ENCODE measurements at places on chromosomes 7 and 10. TPM values are rescaled to one million over a fixed set of nuclear protein-coding genes. Genes with fewer than 3 reads are reported as not detected.
A peak's percentile ranks its signal among the peaks of the same experiment; 100 is the strongest.

- H3K36me3 ChIP-seq = no peaks in the 10 kb centered on the region
- no peak overlapping the region for H3K4me3 ChIP-seq
- DNase-seq = no peak
- H3K4me1 ChIP-seq = peaks cover 4% of the 10 kb centered on the region
- H3K27ac ChIP-seq = no peak overlapping the region
Observed at GRCh38 chr10:112369495-112370423, 4.2 kb upstream of the ACSL5 start.

DNA sequence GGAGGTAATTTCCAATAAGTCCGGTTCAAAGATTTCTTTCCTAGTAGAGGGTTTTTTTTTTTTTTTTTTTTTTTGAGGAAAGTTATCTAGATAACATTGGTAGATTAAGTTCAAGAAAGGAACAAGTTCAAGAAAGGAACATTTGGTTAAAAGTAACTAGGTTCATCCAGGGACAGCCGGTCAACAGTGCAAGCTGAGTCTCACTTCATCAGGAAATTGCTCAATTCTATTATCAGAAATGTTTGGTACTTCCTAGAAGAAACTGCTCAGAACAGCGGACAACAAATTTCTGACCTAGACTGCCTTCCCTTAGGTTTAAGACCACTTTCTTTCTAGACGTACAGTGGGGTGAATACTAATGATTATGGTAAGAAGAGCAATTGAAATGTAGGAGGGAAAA is 3.7 kb upstream of the IL2RA start:
- H3K36me3 ChIP-seq = no peaks in the 10 kb centered on the region
- peak; percentile 12 for DNase-seq
- no peaks in the 10 kb centered on the region for H3K27me3 ChIP-seq

- H3K4me1 ChIP-seq = peaks cover 31% of the 10 kb centered on the region
- H3K27ac ChIP-seq = no peak overlapping the region
- H3K27me3 ChIP-seq = no peaks in the 10 kb centered on the region
- DNase-seq = no peak
- H3K4me3 ChIP-seq = peak overlapping the region; percentile 84
- peaks cover 11% of the 10 kb centered on the region for H3K36me3 ChIP-seq
Observed at GRCh38 chr7:27148031-27148755, 619 bp upstream of the HOXA6 start.

- H3K4me3 ChIP-seq = no peak overlapping the region
- H3K27me3 ChIP-seq = no peaks in the 10 kb centered on the region
- H3K27ac ChIP-seq = no peak overlapping the region
- H3K4me1 ChIP-seq = no peaks in the 10 kb centered on the region
Observed at GRCh38 chr10:126876456-126876855, 28.8 kb upstream of the DOCK1 start.

DNA sequence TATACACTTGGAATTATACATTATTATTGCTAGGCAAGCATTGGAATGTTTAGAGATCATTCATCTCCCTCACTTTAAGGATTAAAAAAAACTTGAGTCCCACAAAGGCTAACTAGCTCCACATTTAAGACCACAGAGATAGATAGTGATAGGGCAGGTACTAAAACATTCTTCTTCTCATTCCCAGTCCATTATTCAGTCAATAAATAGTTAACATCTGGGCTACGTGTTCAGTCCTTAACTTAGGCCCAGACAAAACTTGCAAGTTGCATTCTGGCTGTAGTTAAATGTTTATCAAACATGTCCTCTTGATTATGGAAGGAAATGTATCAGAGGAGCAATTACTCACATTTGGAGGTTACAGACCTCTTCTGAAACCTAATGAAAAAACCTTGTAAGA is 2.4 kb downstream of the GNG11 start:
- DNase-seq = no peak
- no peaks in the 10 kb centered on the region for H3K4me1 ChIP-seq
- H3K36me3 ChIP-seq = no peaks in the 10 kb centered on the region
- H3K27ac ChIP-seq = no peak overlapping the region
- no peaks in the 10 kb centered on the region for H3K27me3 ChIP-seq

DNA sequence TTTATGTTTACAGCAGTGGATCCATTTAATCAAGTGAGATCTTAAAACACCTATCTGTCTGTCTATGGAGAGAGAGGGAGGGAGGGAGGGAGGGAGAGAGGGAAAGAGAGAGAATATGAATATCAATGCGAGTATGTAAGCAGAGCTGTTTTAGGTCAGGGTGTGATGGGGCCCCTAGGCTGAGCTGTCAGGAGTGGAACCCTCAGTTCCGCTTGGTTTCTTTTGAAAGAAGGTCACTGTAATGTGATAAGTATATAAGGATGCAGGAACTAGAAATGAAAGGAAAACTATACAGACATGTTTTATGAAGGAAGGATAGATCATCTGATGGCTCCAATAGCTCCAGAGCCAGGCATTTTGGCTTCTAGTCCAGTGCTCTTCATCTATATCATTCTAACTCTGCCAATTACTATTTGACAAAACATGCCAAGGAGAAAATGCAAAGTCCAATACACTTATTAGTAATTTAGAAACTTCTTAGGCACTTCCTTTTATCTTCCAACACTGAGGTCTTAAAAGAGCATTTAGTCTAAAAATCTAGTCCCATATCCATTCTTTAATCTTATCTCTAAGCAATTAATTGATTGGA is 70.3 kb downstream of the NRCAM start:
- no peaks in the 10 kb centered on the region for H3K4me1 ChIP-seq
- H3K36me3 ChIP-seq = no peaks in the 10 kb centered on the region
- no peak overlapping the region for H3K4me3 ChIP-seq
- DNase-seq = no peak

The DIP2C gene
- total RNA-seq = 0.11 TPM

DNA sequence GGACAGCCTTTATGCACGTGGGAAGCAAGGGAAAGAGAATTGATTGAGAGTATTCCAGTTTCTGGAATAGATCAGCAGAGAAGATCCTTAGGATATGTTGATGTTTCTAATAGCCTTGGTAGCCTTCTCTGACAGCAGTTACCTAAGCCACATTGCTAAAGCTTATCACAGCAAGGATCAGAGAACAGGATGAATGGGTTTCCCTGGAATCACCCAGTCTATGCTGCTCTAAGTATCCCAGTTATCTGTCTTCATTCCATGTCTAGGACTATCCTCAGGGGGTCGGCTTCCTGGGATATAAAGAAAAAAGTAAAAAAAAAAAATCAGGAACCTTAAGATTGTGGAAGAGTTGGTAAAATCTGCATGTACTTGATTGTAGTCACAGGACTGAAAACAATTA is 352.0 kb upstream of the AKR1E2 start:
- no peak overlapping the region for H3K4me3 ChIP-seq
- no peak for DNase-seq
- H3K4me1 ChIP-seq = no peaks in the 10 kb centered on the region
- H3K27me3 ChIP-seq = no peaks in the 10 kb centered on the region
- no peak overlapping the region for H3K27ac ChIP-seq

The MAGI2 gene
- total RNA-seq = 0.93 TPM

- no peaks in the 10 kb centered on the region for H3K27me3 ChIP-seq
- H3K36me3 ChIP-seq = no peaks in the 10 kb centered on the region
- H3K4me1 ChIP-seq = no peaks in the 10 kb centered on the region
- no peak overlapping the region for H3K27ac ChIP-seq
- H3K4me3 ChIP-seq = no peak overlapping the region
- no peak for DNase-seq
Observed at GRCh38 chr10:123427165-123427786, 238.9 kb upstream of the GPR26 start.

DNA sequence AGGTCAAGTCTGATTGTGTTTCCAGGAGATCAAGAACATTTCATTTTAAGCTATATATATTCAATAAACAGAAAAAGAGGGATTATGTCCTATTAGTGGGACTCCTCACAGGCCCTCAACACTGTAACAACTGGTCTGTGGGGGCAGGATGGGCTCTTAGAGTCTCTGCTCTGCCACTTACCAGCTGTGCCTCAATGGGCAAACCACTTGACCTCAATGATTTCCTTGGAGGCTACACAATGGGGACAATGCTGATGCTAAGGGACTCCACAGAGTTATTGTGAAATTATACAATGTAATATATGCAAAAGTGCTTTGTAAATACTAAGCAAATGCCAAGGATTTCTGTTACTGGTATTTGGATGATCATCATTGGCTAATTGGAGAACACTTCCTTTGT is 33.2 kb upstream of the MXI1 start:
- no peaks in the 10 kb centered on the region for H3K4me1 ChIP-seq
- H3K36me3 ChIP-seq = no peaks in the 10 kb centered on the region
- H3K4me3 ChIP-seq = no peak overlapping the region
- no peaks in the 10 kb centered on the region for H3K27me3 ChIP-seq
- no peak overlapping the region for H3K27ac ChIP-seq
- DNase-seq = no peak

- DNase-seq = no peak
- no peaks in the 10 kb centered on the region for H3K27me3 ChIP-seq
- H3K27ac ChIP-seq = no peak overlapping the region
- H3K4me3 ChIP-seq = no peak overlapping the region
- no peaks in the 10 kb centered on the region for H3K4me1 ChIP-seq
Observed at GRCh38 chr7:137771273-137771672, 75.5 kb downstream of the DGKI start.

The NANOS1 gene
- 3.1 TPM for total RNA-seq

DNA sequence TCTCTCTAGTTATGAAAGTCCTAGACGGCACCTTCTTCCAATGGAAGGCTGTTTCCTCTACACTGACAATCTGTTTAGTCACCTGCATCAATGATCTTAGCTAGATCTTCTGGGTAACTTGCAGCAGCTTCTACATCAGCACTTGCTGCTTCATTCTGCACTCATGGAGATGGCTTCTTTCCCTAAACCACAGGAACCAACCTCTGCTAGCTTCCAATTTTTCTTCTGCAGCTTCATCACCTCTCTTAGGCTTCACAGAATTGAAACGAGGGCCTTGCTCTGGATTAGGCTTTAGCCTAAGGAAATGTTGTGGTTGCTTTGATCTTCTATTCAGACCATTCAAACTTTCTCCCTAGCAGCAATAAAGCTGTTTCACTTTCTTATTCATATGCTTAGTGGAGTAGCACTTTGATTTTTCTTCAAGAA is 24.6 kb downstream of the NAMPT start:
- no peak for DNase-seq
- no peaks in the 10 kb centered on the region for H3K27me3 ChIP-seq
- H3K4me1 ChIP-seq = no peaks in the 10 kb centered on the region
- H3K27ac ChIP-seq = no peak overlapping the region
- H3K36me3 ChIP-seq = peaks cover 65% of the 10 kb centered on the region

The STOX1 gene
- total RNA-seq = 19.8 TPM

GRCh38 chr7:79386688-79387422 is 66.6 kb downstream of the MAGI2 start:
- no peak overlapping the region for H3K27ac ChIP-seq
- DNase-seq = no peak
- H3K4me3 ChIP-seq = no peak overlapping the region
- no peaks in the 10 kb centered on the region for H3K4me1 ChIP-seq

The C7orf33 gene
- total RNA-seq = not detected

- DNase-seq = no peak
- H3K4me3 ChIP-seq = no peak overlapping the region
- H3K36me3 ChIP-seq = no peaks in the 10 kb centered on the region
- H3K4me1 ChIP-seq = no peaks in the 10 kb centered on the region
- H3K27me3 ChIP-seq = no peaks in the 10 kb centered on the region
Observed at GRCh38 chr7:103598326-103598905, 152.4 kb upstream of the SLC26A5 start.

DNA sequence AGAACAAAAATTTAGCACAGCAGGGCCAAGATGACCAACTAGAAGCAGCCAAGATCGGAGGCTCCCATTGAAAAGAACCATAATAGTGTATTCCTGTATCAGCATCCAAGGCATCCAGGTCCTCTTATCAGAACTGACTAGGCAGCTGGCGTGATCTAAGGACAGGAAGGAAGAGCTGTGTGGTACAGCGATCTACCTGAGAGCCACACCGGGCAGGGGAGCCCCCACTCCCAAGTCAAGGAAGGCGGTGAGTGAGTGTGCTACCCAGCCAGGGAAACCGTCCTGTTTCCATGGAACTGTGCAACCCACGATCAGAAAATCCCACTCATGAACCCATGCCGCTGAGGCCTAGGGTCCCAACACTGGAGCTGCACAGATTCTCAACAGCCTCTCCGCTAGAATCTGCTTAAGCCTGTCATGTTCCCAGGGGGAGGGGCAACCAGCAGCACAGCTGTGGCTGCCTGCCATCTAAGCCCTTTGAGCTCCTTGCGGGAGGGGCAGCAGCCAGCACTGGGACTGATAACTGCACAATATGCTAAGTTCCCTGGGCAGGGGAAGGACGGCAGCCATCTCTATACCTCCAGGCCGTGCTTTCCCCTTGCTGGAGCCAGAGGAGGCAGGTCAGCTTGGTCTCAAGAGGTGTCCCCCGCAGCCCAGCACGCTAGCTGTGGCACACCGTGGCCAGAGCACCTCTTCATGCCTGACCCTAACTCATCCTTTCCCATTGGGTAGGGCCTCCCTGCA is 213.0 kb upstream of the SMIM30 start:
- H3K4me3 ChIP-seq = no peak overlapping the region
- DNase-seq = no peak
- H3K27ac ChIP-seq = no peak overlapping the region
- H3K27me3 ChIP-seq = no peaks in the 10 kb centered on the region
- no peaks in the 10 kb centered on the region for H3K36me3 ChIP-seq

DNA sequence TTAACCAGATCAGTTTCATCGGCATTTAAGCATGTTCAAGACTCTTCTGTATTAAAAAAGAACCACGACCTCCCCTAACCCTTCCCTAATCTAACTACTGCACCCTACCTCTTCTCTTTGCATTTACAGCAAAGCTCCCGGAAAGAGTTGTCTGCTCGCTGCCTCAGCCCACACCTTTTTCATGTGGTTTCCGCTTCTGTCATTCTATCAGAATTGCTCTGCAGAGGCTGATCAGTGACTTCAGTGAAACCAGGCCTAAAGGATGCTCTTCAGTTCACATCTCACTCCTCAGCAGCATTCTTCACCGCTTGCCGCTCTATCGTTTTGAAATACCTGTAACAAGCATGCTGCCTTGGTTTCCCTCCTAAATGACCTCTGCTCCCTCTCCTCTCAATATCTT is 160.9 kb downstream of the SDK1 start:
- H3K27ac ChIP-seq = no peak overlapping the region
- H3K4me1 ChIP-seq = no peaks in the 10 kb centered on the region
- DNase-seq = no peak
- no peaks in the 10 kb centered on the region for H3K36me3 ChIP-seq
- no peak overlapping the region for H3K4me3 ChIP-seq

GRCh38 chr10:98676895-98677294 is 230.2 kb upstream of the HPS1 start:
- no peaks in the 10 kb centered on the region for H3K4me1 ChIP-seq
- no peaks in the 10 kb centered on the region for H3K27me3 ChIP-seq
- no peak overlapping the region for H3K27ac ChIP-seq
- no peak for DNase-seq

DNA sequence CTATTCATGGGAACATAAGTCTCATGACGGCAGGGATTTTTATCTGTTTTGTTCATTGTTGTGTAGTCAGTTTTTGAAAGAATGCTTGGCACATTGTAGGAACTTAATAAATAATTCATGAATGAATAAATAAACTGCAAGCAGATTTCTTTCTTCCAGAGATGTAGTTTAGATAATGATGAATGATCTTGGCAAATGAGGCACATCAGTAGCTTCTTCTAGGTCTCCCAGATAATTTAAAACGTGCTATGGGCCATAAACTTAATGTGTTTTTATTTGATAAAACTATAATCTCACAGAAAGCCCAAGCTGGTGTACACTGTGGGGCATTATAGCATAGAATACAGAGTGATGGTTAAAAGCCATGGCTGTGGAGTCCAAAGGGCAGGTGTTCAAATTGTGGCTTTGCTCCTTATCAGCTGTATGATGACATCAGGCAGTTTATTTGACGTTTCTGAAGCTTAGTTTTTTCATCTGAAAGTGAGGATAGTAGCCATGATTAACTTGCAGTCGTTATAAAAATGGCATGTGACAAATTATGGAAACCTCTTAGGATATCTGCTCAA is 3.5 kb downstream of the MGAM start:
- no peak overlapping the region for H3K4me3 ChIP-seq
- no peaks in the 10 kb centered on the region for H3K4me1 ChIP-seq
- DNase-seq = no peak
- H3K36me3 ChIP-seq = no peaks in the 10 kb centered on the region
